ENCODE measurements at places on chromosomes 2 and 18. TPM values are rescaled to one million over a fixed set of nuclear protein-coding genes. Genes with fewer than 3 reads are reported as not detected.
A peak's percentile ranks its signal among the peaks of the same experiment; 100 is the strongest.

The FRZB gene
- 34.5 TPM for polyA plus RNA-seq

The KLHL14 gene
- polyA plus RNA-seq: 0.39 TPM

The VIL1 gene
- polyA plus RNA-seq: 498 TPM

The NEMP2 gene
- polyA plus RNA-seq: 5.2 TPM

The CLK1 gene
- polyA plus RNA-seq: 227 TPM

The MOB4 gene
- polyA plus RNA-seq: 36.6 TPM

The C2orf74 gene
- polyA plus RNA-seq: 21.1 TPM

The SERPINB13 gene
- not detected for polyA plus RNA-seq

DNA sequence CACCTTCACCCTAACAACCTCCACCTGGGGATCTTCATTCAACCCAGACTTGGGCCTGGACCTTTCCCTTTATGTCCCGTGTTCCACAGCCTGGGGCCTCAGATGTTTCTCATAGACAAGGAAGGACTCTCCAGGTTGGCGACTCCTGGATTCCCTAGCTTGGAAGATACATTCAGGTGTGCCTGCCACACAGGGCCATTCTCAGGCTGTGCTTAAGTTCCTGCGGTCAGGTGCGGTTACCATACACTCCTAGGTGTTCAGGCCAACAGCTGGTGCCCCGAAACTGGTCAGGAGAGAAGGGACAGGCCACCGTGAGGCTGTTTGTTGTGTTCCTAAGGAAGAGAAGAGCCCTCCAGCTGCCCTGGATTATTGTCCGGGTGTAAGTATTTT, 15.6 kb downstream of the SLC4A3 start:
- DNase-seq: no peak

- no peak for DNase-seq
Observed at GRCh38 chr2:44290261-44290660, 15.0 kb downstream of the SLC3A1 start.

GRCh38 chr18:63376538-63376937, 9.5 kb upstream of the KDSR start:
- DNase-seq: no peak

GRCh38 chr18:22417496-22418188, at the start of gene CTAGE1:
TSS of gene CTAGE1 (minus strand) at chr18:22417915. CDS start at chr18:22417811, 104 bp downstream.
- DNase-seq: no peak

DNA sequence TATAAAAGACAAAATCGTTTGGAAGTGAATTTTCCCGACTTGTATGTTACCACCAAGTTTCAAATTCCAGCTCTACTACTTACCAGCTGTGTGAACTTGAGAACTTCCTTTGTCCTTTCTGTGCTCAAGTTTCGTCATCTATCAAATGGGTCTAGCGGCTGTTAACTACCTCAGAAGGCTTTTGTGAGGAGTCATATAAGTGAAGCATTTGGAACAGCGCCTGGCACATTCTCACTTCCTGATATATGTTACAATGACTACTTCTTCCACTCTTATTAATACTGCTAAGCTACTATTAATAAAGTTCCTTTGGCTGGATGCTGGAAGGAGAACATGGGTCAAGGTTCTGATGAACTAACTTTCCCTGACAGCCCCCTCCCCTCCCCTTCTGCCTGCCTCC, 104.5 kb downstream of the MEIS1 start:
- DNase-seq: no peak

GRCh38 chr2:10426726-10427617, 21.2 kb downstream of the ODC1 start:
- no peak for DNase-seq

DNA sequence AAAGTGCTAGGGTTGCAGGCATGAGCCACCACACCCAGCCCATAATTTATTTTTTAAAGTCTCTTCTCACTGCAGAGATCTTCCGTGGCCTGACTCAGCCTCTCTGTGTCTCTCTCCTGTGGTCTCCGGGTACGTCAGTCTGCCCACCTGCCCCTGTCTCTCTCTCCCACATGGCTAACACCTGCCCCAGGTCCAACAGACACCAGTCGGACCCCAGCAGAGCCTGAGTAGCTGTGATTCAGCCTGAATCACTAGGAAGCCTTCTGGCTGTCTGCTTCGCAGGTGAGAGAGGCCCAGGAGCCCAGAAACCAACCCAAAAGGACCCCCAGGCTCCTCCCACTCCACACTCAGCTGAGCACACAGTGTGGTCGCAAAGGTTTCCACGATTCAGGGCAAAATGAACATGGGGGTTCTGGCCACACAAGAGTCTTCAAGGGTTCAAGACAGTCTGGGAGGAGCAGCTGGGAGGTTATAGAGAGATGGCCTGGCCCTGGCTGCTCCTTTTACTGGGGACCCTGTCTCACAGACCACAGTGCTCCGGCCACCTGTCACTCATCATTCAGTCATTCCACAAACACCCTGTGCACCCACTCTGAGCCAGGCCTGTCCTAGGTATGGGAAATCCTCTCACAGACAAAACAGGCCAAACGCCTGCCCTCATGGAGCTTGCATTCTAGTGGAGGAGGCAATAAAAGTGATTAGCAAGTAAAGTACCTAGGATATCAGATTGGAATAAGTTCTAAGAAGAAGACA, 8.6 kb downstream of the RUFY4 start:
- DNase-seq: no peak

- DNase-seq: no peak
Observed at GRCh38 chr2:604854-605524, 72.2 kb downstream of the TMEM18 start.

DNA sequence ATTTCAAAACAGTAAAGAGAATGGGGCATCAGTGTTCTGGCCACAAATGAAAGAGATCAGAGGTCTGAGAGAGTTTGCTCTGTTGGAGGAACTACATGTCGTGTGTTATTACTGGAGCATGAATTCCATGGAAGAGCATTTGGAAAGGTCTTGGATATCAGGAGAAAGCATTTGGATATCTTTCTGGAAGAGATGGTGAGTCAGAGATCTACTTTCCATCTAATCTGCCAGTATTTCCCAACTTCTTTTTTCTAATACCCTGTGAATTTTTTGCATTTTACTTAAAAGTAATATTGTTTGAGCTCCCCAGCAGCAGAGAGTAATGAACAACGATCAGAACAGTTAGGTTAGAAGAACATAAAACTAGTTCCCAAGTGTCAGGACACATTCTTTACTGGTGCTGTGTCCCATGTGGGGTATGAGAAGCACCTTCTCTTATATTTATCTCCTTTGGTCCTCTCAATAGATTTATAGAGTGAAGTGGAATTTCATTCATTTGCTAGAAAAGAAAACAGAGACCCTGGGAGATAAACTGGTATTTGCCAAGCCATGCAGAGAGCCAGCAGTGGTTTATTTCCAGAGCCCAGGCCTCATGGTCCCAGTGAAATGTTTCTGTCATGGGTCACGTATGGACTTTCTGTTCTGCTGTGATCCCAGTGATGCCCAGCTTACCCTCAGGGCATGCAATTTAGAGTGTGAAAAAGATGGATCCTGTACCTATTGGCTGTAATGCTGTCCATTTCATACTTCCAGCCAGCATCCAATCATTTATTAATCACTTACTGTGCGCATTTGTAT, 130.8 kb upstream of the NT5C1B start:
- DNase-seq: no peak

DNA sequence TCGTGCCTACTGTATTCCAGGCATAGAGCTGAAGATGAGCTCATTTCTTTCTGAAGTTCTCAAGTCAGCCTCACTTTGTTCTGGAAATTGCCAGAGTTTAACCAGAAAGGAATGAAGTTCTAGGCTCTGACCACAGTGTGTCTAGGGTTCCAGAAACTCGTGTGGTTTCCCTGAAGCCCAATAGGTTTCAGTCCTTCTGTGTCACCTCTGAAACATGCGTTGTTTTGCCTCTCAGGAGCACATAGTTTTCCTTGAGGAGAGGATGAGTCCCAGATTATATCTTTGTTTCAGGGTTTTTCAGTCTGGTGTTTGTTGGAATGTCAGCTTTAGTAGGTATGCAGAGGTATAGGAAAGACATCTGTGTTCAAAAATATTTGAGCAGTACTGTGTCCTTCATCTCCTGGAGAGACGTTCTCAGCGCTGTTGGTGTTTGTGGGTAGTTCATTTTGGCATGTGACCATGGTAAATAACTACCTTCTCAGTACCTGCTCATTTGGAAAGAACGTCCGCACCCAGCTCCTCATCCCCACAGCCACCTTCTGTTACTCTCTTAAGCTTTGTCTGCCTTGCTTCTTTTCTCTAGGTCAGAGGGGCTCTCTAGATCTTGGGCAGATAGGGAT, 56.6 kb downstream of the RALBP1 start:
- no peak for DNase-seq

- peak; percentile 11 for DNase-seq
Observed at GRCh38 chr2:122634256-122634655, 878.8 kb downstream of the TSN start.

DNA sequence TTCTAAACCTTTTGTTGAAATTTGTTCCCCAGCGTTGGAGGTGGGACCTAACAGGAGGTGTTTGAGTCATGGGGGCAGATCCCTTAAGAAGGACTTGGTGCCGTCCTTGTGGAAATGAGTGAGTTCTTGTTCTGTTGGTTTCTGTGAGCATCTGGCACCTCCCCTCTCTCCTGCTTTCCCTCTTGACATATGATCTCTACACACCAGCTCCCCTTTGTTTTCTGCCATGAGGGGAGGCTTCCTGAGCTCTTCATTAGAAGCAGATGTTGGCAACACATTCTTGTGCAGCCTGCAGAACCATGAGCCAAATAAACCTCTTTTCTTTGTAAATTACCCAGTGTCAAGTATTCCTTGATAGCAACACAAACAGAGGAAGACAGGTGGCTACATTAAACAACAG, 23.8 kb downstream of the NABP1 start:
- no peak for DNase-seq

GRCh38 chr2:218329826-218330593, 26.6 kb upstream of the CATIP start:
- no peak for DNase-seq

- no peak for DNase-seq
Observed at GRCh38 chr2:75799859-75800258, 89.1 kb upstream of the GCFC2 start.

GRCh38 chr18:54532962-54533361, 58.1 kb upstream of the DYNAP start:
- DNase-seq: peak; percentile 29

- no peak for DNase-seq
Observed at GRCh38 chr2:31728406-31729064, 147.8 kb upstream of the SRD5A2 start.

DNA sequence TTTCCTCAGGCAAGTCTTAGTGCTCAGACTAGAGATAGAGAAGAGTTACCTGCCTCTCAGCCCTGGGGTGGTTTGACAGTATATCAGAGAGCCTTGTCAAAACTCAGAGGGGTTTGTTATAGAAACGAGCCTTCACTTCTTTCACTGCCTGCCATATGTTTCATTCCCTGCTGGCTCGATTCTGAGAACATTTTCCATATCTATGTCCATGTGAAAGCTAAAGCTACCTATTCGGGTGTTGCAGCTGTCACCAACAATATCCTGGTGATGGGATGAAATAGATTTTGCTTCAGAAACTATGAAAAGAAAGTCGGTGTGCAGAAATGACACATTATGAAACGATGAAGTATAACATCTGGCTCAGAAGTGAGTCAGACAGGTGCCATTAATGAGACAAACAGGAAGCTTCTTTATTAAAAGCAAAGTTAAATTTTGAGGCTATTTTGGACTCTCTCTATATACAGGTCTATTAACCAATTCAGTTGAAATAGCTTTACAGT, 56.1 kb upstream of the TANK start:
- no peak for DNase-seq
